DMS 273 treated with DMSO at 0.1 percent for 48 hours (cell line): ENCODE measurements at places on chromosomes 2 and 18.

GRCh38 chr18:45324101-45324494 lies 291.2 kb upstream of the SLC14A2 start:
- no peak for DNase-seq

- DNase-seq: no peak
These were observed 40.3 kb downstream of the CYB5A start for GRCh38 chr18:74251297-74252038.

DNA sequence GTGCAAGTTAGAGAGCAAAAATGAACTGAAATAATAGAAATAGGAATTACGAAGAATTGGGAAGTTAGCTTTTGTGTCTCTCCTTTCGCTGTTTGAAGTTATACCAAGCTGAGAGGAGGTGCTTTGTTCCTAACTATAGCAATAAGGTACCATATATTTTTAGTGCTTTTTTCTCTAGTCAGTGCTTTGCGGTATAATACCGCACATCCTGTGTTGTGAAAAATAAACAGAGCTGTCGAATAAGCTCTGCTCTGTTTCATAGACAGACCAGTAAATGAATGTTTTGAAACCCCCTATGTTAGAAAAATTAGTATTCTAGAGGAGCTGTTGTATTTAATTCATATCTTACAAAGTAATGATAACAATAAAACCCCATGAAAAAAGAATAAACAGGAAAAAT lies 130.8 kb downstream of the MAP4K4 start:
- DNase-seq: no peak

DNA sequence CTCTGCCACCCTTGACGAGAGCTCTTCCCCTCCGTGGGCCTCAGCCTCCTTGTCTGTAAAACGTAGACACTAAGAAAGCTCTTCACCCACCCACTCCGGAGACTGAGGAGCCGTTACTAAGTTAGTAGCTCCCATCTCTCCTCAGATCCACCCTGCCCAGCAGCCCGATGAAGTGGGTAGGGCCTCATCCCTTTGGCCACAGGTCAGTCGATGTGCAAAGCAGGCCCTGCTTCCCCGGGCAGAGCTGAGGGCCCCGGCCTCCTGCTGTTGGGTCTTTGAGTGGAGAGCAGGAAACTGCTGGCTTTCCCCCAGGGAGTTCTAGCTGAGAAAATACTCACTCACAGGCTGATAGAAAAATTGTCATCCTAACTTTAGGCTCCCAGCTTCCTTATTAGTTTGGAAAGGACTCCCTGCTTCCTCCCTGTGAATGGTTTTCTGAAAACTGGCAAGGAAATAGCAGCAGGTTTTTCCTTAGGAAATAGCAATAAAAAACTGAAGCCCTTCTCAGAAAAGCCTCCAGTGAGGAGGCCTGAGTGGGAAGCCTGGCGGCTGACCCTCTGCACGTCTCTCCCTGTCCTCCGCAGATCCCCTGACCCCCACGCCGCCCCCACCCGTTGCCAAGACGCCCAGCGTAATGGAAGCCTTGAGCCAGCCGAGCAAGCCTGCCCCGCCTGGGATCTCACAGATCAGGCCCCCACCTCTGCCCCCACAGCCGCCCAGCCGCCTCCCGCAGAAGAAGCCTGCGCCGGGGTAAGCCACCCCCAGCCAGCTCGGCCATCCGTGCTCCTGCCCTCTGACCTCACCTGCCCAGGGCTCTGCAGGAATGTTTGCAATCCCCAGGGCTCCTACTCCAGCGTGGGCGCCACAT lies 30.2 kb downstream of the ITGB1BP1 start:
- no peak for DNase-seq

DNA sequence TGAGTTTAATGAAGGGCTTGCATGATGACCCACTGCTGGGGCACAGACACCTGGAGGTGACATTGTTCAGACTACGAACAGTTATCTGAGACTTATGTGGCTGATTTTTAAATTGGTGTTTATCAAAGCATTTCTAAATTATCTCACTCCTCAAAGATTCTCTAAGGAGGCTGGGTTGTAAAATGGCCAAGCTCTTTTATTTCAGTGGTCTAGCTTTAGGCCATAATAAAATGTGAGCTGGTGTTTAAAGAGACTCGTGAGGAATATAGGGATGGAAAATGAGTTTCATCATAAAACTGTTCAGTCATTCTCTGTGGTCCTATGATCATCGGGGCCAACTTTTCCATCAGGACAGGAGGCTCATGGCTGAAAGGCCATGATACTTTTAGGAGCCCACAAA lies 93.4 kb downstream of the SPP2 start:
- no peak for DNase-seq

DNA sequence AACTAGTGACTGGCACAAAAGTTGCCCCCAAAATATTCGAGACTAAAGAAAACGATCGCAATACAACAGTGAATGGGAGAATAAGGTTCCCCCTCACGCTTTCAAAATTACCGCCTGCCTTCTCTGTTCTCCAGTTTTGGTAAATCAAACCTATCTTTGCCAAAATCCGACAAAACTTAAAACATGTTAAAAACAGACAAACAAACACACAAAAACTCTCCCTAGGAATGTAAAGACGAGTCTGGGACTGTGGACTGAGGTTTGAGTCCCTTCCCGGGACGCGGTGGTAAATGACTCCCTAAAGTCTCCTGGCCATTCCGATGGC lies 435 bp upstream of the IMPACT start:
- DNase-seq: no peak
